ENCODE measurements at places on chromosomes 5 and 9. TPM values are rescaled to one million over a fixed set of nuclear protein-coding genes. Genes with fewer than 3 reads are reported as not detected.

INSYN2B gene
- not detected for total RNA-seq

GRCh38 chr9:118558891-118559290, 810.3 kb downstream of the BRINP1 start:
- H3K27ac ChIP-seq = no peak overlapping the region
- H3K4me3 ChIP-seq = no peak overlapping the region
- DNase-seq = no peak

- DNase-seq = no peak
- H3K4me3 ChIP-seq = no peak overlapping the region
Measured at GRCh38 chr5:82886911-82887310, 190.3 kb downstream of the TMEM167A start.

DNA sequence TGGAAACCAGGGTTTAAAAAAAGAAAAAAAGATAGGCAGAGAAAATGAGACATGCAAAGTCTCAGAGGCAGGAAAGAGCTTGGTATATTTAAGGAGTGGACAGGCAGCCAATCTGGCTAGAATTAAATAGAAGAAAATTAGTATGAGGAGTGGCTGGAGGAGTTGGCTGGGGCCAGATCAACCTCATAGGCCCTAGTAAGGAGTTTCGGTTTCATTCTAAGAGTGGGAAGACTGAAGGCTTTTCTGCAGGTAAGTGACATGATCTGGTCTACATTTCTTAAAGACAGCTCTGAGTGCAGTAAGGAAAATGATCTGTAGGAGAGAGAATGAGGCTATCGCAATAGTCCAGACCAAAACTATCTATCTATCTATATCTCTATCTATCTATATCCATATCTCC, 27.5 kb downstream of the ADRB2 start:
- H3K36me3 ChIP-seq = no peaks in the 10 kb centered on the region
- no peak overlapping the region for H3K27ac ChIP-seq
- H3K4me1 ChIP-seq = peaks cover 11% of the 10 kb centered on the region
- no peaks in the 10 kb centered on the region for H3K27me3 ChIP-seq

DNA sequence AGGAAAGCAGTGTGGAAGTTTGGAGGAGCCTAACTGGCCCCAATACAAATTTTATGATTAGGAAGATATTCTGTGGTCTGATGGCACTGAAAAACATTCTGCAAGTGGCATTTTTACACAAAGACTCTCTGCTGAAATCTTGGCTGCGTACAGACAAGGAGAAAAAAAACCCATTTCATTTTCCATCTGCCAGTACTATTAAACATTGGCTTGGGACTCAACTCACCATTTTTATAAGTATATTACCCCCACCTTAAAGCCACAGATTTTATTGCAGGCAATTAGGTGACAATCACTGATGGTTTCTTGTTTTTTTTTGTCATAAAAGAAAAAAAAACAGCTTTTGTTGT, 206.9 kb downstream of the PTTG1 start:
- DNase-seq = no peak
- no peaks in the 10 kb centered on the region for H3K36me3 ChIP-seq
- peaks cover 6% of the 10 kb centered on the region for H3K27me3 ChIP-seq
- no peak overlapping the region for H3K27ac ChIP-seq
- no peaks in the 10 kb centered on the region for H3K4me1 ChIP-seq
- no peak overlapping the region for H3K4me3 ChIP-seq
